ENCODE measurements at places on chromosomes 4 and X. TPM values are rescaled to one million over a fixed set of nuclear protein-coding genes. Genes with fewer than 3 reads are reported as not detected.

PPP1R3F gene
- total RNA-seq, result 9.2 TPM

TLR2 gene
- total RNA-seq, result 55.7 TPM

ETDB gene
- total RNA-seq, result not detected

AIMP1 gene
- 45.6 TPM for total RNA-seq

WDR19 gene
- total RNA-seq, result 40.9 TPM

GAGE12H gene
- not detected for total RNA-seq

FAM156B gene
- total RNA-seq, result 14.1 TPM

ZFP42 gene
- not detected for total RNA-seq

CLNK gene
- 0.26 TPM for total RNA-seq

OTC gene
- 1.4 TPM for total RNA-seq

AVPR2 gene
- total RNA-seq, result 4.6 TPM

CCNB3 gene
- not detected for total RNA-seq

ATP2B3 gene
- total RNA-seq, result 0.27 TPM

TEX13A gene
- total RNA-seq, result not detected

RHOH gene
- 3.3 TPM for total RNA-seq

F8 gene
- total RNA-seq, result 24.2 TPM

TMEM271 gene
- not detected for total RNA-seq

RADX gene
- 2.2 TPM for total RNA-seq

HEPH gene
- 58.2 TPM for total RNA-seq

LRCH2 gene
- 10.9 TPM for total RNA-seq

PPP4R3C gene
- total RNA-seq, result not detected

C4orf50 gene
- total RNA-seq, result 0.03 TPM

ABCG2 gene
- 3.5 TPM for total RNA-seq

HTN1 gene
- total RNA-seq, result not detected

POU4F2 gene
- total RNA-seq, result not detected

ARAP2 gene
- total RNA-seq, result 10.5 TPM

MAGED4 gene
- 2.2 TPM for total RNA-seq

KLF8 gene
- 23.6 TPM for total RNA-seq

USP11 gene
- total RNA-seq, result 68.9 TPM

CDS1 gene
- 0.48 TPM for total RNA-seq

SPATA18 gene
- total RNA-seq, result 12.5 TPM

LRRC66 gene
- 0.99 TPM for total RNA-seq

SATL1 gene
- total RNA-seq, result not detected

DAPP1 gene
- 6.4 TPM for total RNA-seq

PTPN13 gene
- 30.1 TPM for total RNA-seq

TSPAN5 gene
- 8.6 TPM for total RNA-seq

TAB3 gene
- total RNA-seq, result 16.9 TPM

AKAP14 gene
- not detected for total RNA-seq

F8A2 gene
- not detected for total RNA-seq

GPR173 gene
- total RNA-seq, result 4.0 TPM

SAT1 gene
- 353 TPM for total RNA-seq

KCTD8 gene
- total RNA-seq, result 4.8 TPM

GASK1B gene
- 116 TPM for total RNA-seq

IGSF1 gene
- total RNA-seq, result 2.5 TPM

NCAPG gene
- 0.78 TPM for total RNA-seq

SPANXB1 gene
- total RNA-seq, result not detected

MXRA5 gene
- 13.5 TPM for total RNA-seq

SMARCA5 gene
- total RNA-seq, result 43.3 TPM

GYG2 gene
- 0.84 TPM for total RNA-seq

TMEM255A gene
- total RNA-seq, result 1.3 TPM

FAM9B gene
- not detected for total RNA-seq

PRICKLE3 gene
- 11.9 TPM for total RNA-seq

JCHAIN gene
- total RNA-seq, result 33.8 TPM

ZNF157 gene
- 0.13 TPM for total RNA-seq

PPARGC1A gene
- total RNA-seq, result 3.8 TPM

SSX4 gene
- not detected for total RNA-seq

UNC5C gene
- 10.6 TPM for total RNA-seq

RPS6KA3 gene
- total RNA-seq, result 43.9 TPM

NEUROG2 gene
- total RNA-seq, result not detected

FAM47A gene
- total RNA-seq, result not detected

Data from aorta (tissue), 5 donors.